ENCODE measurements at places on chromosomes 16 and 17. TPM values are rescaled to one million over a fixed set of nuclear protein-coding genes. Genes with fewer than 3 reads are reported as not detected.

RAPGEFL1 gene
- total RNA-seq = 12.6 TPM

CNEP1R1 gene
- total RNA-seq = 74.6 TPM

ATP2A3 gene
- total RNA-seq = 2.4 TPM

MBTPS1 gene
- total RNA-seq = 76.6 TPM

STXBP4 gene
- 26.1 TPM for total RNA-seq

OR2C1 gene
- 0.82 TPM for total RNA-seq

TP53TG3 gene
- total RNA-seq = not detected

KRT40 gene
- not detected for total RNA-seq

FOXJ1 gene
- total RNA-seq = 0.82 TPM

DNA sequence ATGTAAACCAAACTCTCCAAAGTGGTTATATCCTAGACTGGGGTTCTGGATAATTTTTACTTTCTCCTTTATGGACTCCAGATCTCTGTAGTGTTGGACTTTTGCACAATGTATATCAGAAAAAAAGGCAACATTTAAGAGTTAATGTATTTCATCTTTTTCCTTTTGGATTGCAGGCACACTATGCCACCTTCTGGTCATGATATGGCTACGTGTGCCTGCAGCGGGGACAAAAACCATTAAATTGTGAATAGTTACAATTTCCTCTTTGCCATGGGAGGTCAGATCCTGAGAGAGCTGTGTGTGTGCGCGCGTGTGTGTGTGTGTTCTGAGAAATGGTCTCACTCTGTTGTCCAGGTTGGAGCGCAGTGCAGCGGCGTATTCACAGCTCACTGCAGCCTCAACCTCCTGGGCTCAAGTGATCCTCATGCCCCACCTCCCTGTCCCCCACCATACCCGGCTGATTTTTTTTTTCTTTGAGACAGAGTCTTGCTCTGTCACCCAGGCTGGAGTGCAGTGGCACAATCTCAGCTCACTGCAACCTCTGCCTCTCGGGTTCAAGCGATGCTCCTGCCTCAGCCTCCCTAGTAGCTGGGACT, 4.3 kb upstream of the SGF29 start:
- DNase-seq = no peak

- DNase-seq = no peak
Measured at GRCh38 chr16:81520151-81520470, 75.5 kb downstream of the CMIP start.

GRCh38 chr17:73293480-73293911, 18.3 kb downstream of the CDC42EP4 start:
- no peak for DNase-seq

DNA sequence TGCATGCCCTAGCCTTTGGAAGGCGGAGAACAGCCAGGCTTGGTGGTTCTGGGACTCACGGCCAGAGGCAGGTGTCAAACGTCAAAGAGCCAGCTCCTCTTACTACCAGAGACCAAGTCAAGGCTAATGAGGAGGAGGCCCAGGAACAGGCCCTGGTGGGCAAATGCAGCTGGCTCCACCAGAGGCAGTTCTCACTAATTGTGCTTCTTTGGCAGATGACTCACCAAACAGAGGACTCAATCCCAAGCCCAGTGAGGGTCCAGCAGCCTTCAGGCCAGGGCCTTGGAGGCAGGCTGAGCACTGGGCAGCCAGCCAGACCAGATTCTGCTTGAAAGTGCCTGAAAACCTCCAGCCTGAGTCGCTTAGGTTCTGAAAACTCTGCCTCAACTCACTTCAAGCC, 336.5 kb upstream of the CDH5 start:
- DNase-seq = no peak

DNA sequence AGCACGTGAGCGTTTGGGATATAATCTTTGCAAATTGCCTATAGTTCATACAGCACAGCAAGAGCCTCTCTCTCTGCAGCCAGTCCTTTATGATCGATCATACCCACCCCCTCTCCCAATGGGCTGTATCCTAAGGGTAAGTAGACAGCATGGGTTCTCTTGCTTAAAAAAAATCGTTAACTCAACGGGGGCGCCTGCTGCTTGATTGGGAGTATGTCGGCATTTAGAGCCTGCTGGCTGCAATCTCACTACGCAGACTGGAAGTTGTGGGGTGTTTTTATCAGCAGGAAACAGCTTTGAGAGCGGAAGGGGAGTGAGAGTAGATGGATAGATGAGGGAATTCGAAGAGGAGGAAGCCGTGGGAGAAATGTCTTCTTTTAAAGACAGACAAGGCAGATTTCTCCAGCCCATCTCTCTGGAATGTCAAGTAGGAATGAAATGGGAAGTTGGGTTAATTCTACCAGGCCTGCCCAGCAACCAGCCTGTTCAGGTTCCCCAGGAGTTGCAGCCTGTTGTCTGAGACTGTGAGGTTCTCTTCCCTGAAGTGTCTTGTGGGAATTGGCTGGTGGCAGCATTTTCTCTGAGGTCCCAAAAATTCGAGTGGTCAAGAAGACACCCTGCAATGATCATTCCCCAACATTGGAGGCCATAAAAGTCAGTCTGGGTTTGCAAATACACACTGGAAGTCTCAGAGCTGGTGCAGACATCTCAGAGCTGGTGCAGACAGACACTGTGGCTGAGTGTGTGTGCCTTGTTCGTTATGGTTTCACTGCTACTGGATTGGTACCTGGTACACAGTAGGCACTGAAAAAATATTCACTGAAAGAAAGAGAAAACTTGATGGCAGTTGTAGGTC, 65.6 kb downstream of the PRKCB start:
- DNase-seq = no peak

DNA sequence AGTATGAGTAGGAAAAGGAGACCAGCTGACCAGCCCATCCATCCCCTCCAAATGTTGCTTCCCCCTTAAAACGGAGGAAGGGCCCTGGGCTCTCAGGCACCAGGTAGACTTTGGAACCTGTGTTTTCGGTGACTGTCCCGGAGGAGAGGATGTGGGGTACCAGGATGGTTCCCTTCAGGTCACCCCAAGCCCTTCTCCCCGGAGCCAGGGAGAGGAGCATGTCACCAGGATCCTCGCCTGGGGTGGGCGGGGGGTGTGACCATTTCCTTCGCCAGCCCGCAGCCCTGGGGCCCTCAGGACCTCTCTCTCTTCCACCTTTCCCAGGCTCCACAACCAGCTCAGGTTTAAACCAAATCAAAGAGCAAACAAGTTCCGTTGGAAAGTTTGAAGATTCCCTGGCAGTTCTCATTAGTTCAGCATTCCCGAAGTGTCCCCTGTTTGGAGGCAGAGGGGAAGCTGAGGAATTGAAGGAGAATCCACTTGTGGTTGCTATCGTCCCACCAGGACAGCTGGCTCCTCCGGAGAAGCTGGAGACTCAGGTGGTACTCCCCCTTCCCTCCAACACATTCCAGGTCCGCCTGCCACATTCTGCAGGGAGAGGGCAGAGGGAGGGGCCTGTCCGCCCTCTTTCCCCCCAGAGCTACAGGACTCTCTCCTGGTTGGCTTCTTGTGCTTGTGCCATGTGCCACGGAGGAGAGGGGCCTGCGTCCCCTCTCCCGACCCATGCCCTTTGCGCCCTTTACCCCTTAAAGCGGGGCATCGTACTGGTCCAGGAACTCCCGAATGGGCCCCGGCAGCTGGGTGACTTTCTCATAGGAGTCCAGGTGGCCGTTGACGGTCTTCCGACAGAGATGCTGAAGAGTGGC, 2.0 kb downstream of the SOCS3 start:
- DNase-seq = no peak

GRCh38 chr17:81099888-81100287, 64.9 kb downstream of the BAIAP2 start:
- no peak for DNase-seq

GRCh38 chr17:65637786-65638185, 76.3 kb upstream of the AXIN2 start:
- DNase-seq = no peak

DNA sequence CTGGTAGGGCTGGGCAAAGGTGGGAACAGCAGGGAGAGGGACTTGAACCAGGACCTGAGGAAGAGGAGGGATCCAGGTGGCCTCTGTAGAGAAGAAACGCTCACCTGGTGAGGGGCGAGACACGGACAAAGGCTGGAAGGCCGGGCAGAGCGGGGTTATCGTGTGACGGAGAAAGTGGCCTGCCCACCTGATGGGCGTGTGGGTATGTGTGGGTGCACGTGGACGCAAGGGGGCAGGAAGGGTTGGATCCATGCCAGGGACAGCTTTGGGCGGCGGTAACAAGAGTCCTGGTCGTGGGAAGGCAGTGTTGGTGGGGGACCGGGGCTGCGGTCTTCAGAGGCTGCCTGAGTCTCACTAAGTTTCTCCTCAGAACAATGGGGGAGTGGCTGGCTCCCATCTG, 104.1 kb upstream of the GSE1 start:
- no peak for DNase-seq

DNA sequence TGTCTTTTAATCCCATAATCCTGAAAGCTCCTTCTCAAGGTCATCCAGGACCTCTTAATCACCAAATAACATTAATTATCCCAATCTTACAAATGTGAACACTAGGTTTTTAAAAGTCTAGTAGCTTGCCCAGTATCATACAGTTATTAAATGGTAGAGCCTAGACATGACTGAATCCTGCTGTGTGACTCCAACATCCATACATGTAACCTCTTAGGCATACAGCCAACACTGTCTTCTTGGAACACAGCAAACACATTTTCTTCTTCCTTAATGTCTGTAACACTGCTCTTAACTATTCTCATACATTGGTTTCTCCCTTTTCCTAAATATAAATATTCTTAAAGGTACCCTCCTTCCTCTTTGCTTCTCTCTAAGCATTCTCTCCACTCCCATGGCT, 13.7 kb downstream of the BRIP1 start:
- no peak for DNase-seq

DNA sequence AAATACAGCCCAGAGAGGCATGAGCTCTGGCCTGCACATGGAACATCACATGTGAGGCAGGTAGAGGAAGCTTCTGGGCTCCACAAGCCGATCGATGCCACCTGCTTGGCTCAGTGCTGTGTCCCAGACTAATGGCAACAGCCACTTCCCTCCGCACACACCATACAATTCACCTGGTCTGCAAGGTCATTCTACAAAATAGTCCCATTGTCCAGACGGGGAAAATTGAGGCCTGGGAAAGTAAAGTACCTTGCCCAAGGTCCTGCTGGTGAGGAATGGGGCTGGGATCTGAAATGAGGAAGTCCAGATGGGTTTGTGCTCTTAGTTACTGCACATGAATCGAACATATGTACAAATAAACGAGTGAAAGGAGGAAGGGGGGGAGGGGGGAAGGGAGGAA, 88.0 kb downstream of the LITAF start:
- no peak for DNase-seq

DNA sequence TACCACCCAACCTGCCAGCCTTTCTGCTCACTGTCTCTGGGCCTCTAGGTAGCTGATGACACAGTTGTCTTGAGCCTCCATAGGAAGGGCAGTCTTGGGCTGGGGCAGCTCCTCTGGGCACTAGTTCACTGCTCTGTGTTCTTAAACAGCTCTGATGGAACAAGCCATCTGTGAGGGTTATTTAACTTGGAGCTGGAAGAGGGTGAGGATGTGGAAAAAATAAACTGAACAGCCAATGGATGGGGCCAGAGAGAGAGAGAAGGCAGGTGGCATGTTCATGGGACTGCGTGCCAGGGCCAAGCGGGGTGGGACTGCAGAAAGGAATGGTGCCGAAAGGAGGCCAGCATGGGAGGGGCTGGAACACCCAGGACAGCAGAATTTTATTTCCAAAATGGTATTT, 52.6 kb downstream of the HIC1 start:
- DNase-seq = no peak

- no peak for DNase-seq
Measured at GRCh38 chr16:1903845-1904840, 14.1 kb downstream of the HS3ST6 start.

DNA sequence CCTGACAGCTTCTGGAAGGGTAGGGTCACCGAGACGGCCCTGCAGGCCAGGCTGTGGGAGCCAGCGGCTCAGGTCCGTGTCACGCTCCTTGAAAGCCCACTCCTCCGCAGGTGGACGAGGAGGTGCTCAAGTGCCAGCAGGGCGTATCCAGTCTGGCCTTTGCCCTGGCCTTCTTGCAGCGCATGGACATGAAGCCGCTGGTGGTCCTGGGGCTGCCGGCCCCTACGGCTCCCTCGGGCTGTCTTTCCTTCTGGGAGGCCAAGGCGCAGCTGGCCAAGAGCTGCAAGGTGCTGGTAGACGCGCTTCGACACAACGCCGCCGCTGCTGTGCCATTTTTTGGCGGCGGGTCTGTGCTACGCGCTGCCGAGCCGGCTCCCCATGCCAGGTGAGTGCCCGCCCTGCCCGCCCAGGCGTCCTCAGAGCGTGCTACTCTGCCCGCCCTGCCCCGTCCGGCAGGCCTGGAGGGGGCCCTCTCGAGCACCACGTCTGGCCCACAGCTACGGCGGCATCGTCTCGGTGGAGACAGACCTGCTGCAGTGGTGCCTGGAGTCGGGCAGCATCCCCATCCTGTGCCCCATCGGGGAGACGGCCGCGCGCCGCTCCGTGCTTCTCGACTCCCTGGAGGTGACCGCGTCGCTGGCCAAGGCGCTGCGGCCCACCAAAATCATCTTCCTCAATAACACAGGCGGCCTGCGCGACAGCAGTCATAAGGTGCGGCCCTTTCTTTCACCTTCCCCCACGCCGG, 1.3 kb downstream of the NAGS start:
- no peak for DNase-seq

DNA sequence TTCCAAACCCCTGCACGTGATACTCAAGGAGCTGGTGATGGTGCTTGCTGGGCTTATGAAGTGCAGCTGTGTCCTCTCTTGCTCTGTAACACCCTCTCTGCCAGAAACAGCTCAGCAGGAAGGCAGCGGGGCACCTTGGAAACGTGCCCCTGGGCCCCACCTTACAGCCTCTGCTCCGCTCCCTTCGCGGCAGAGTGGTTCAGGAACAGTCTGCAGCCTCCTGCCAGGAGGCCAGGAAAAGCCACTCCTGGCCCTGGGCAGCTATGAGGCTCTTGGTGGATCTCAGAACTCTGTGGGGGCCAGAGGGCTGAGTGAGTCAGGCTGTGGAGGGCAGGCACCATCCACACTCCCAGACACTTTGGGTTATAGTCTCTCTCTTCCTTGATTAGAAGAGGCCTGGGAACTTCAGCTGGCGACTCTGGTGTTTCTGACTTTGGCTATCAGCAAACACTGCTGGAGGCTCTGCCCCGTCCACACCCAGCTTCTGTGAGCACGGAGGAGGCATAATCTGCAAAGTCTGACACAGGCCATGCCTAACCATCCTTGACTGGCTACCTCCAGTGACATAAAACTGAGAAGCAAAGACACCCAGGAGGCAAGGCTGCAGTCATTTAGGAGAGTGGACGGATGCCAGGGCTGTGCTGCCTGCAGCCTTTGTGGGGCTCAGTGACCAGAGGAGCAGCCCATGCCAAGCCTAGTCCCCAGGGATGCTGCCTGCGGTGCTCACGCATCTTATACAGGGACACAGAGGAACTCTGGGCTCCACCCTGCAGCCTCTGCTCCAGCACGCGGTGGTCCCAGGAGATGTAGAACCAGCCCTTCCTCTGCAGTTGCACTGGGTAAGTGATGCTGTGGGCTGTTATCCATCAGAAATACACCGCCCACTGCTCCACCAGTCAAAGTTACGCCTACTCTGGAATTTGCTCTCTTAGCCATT, 65.3 kb downstream of the METRNL start:
- DNase-seq = no peak

GRCh38 chr17:38749223-38750043, 1.3 kb upstream of the PCGF2 start:
- no peak for DNase-seq
